ENCODE measurements at places on chromosomes 6 and 20. TPM values are rescaled to one million over a fixed set of nuclear protein-coding genes. Genes with fewer than 3 reads are reported as not detected.

KIFC1 gene
- 15.8 TPM for total RNA-seq

LY6G5C gene
- 1.9 TPM for total RNA-seq

TULP1 gene
- total RNA-seq: not detected

C2 gene
- 15.2 TPM for total RNA-seq

CEP85L gene
- total RNA-seq: 3.2 TPM

POLR1H gene
- 33.2 TPM for total RNA-seq

C6orf141 gene
- 10.4 TPM for total RNA-seq

PREX1 gene
- 7.2 TPM for total RNA-seq

DUSP22 gene
- 20.5 TPM for total RNA-seq

ORC3 gene
- 14.0 TPM for total RNA-seq

KHDC1L gene
- not detected for total RNA-seq

NUS1 gene
- 30.5 TPM for total RNA-seq

SEMG1 gene
- total RNA-seq: 1.0 TPM

CST5 gene
- not detected for total RNA-seq

CDH22 gene
- 0.12 TPM for total RNA-seq

PACRG gene
- not detected for total RNA-seq

SLC4A11 gene
- total RNA-seq: 1.2 TPM

- no peak for DNase-seq
These were observed 1.5 kb downstream of the BTN2A1 start for GRCh38 chr6:26459023-26459810.

GRCh38 chr6:78268591-78269452 lies 598.5 kb upstream of the IRAK1BP1 start:
- DNase-seq: no peak

GRCh38 chr6:144528743-144529425 lies 243.7 kb downstream of the UTRN start:
- no peak for DNase-seq

GRCh38 chr20:62859721-62860120 lies 1.9 kb downstream of the TCFL5 start:
- no peak for DNase-seq

DNA sequence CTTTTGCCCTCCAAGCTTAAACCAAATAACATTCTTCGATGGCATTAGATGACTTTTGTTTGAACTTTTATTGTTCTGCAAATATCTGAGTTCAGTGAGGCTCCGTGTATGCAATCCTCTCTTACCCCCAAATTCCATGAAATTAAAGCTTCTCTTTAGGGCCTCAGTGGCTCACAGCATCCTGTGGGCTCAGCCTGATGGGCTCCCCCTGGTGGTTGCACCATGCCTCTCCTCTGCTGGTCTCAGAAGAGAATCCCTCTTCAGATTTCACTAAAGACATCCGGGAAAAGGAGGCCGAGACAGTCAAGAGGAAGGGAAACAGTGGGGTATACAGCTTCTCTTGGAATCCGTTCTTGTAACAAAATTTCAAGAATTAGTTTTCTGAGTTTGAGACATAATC lies 331.6 kb upstream of the NT5E start:
- DNase-seq: no peak

GRCh38 chr20:16284385-16285100 lies 288.7 kb downstream of the KIF16B start:
- DNase-seq: no peak

- no peak for DNase-seq
These were observed 6.5 kb downstream of the PLEKHG1 start for GRCh38 chr6:150606168-150606591.

- no peak for DNase-seq
These were observed 249.6 kb downstream of the SOD2 start for GRCh38 chr6:159443417-159443920.

- no peak for DNase-seq
These were observed 123.0 kb downstream of the DOK5 start for GRCh38 chr20:54598352-54598751.

GRCh38 chr6:35214869-35215664 lies 1.3 kb downstream of the SCUBE3 start:
- DNase-seq: no peak

DNA sequence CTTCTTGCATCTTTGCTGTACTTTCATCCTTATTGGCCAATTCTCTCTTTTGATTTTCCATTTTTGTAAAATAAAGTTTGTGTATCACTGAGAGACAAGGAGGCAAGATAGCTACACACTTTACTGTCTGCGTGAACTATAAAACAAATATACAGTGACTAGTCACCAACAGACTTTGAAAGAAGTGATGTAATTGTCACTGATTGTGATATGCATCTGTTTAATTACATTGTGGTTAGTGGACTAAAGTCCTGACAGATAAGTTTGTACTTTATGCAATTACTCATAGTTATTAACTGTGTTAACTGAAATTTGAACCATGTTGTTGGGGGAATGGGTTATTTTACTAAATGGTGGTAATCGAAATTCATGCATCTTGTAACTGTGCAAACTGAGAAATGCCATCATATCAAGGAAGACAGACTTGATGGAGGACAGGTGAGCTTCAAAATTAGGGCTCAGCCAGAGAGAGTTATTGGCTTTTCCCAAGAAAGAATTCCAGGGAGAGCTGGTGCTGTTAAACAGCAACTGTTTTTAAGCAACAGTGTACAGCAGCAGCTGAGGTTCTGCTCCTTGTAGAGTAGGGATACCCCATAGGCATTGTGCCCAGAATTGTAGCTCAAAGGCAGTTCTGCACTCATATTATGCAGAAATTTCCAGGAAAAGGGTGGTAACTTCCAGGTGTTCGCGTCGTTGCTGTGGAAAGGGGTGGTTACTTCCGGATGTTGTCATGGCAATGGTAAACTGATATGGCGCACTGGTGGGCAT lies 62.9 kb downstream of the EFHC1 start:
- no peak for DNase-seq

GRCh38 chr20:44747166-44748004 lies 1.7 kb downstream of the KCNK15 start:
- DNase-seq: peak; percentile 84

DNA sequence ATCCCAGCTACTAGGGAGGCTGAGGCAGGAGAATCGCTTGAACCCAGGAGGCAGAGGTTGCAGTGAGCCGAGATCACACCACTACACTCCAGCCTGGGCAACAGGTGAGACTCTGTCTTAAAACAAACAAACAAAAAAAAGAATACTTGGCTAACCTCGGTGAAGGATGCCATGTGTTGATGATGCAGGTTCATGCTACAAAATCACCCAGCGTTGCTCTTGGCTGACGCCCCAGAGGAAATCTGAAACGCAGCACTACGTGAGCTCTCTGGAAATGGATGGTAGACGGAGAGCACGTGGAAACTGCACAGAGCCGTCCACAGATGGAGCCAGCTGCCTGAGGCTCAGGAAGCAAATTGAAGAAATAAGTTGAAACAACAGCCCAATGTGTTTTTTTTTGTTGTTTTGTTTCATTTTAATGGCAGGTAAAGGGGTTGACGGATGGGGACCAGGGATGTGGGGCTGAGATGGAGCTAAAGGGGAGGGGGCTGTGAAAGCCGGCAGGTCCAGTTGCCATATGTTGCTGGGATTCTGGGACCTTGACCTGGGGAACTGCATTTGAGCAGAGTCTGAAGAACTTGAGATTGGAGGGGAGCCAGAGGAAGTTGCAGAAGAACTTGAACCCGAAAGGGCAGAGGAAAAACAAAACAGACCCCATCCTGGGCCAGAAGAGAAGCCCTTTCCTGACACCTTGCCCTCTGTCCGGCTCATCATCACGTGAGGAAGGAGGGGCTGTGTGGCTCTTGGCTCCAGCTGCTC lies 12.8 kb upstream of the MANBAL start:
- peak; percentile 53 for DNase-seq

GRCh38 chr6:161080263-161080970 lies 88.8 kb downstream of the MAP3K4 start:
- DNase-seq: no peak

DNA sequence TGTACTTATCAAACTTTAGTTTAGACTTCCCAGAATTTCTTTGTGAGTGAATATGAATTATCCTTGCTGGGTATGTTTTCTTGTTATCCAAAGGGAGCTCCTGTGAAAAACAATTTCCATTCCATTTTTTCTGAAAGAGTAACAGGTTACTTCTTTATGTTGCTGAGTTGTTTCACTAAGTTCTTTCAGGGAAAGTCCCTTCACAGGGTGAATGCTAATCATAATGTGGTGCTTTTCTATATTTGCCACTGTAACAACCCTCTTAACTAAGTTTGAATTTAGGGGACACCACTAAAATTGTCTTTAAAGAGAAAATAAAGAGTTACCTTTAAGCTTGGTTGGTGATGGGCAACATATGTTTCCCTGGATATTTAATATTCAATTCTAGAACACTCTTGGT lies 79.4 kb downstream of the THEMIS start:
- DNase-seq: no peak

- no peak for DNase-seq
These were observed 61.8 kb downstream of the NFATC2 start for GRCh38 chr20:51480507-51481270.

DNA sequence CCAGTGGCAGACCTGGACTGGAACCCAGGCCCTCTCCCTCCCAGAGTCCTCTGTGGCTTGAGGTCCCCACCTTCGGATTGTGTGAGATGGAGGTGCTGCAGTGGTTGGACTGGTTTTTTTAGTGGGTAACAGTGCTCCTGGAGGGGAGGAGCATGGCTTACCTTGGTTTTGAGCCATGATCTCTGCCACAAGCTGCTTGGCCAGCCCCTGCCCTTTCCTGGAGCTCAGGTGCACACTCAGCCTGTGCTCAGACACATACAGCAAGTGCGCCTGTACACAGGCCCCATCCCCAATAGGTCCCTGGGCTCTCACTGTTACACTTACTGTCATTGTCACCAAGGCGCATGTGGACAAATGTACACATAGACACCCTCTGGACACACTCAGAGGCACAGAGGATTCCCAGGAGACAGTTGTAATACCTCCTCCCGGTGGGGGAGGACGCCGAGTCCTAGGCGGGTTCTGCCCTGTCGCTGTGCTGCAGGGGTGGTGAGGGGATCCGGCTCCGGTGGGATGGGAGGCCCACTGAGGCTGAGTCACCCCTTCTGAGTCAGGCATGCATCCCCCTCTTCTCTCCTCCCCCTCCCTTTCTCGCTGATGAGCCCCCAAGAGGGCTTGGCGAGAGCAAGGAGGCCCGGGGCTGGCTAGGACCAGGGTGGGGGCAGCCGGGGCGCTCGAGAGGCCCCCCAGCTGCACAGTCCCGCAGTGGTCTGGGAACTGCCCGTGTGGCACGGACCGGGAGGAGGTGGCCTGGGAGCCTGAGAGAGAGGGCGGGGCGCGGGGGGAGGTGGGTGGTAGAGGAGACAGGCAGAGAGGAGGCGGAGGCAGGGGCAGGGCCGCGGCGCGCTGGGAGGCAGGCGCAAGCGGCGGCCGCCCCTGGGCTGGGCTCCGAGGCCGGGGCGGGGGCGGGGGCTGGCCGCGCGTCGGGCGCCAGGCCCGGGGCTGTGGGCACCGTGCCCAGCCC lies 522 bp upstream of the EPB41L1 start:
- DNase-seq: peak; percentile 88

DNA sequence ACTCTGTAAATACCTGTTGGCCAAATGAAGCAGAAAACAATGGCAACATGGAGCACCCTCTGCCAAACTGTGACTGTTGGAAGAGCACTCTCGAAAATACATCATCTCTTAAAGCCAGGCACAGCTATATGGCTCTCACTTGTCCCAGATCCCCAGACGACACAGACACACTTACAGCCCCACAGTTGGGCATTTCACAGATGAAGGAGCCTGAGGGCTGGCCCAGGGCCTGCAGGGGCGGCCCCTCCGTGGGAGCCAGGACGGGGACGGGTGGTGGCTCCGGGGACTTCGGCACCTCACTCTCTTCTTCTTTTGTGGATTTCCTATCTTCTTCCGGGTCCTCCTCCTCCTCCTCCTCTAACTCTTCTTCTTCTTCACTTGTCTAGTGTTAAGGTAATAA lies 18.4 kb upstream of the MRPS10 start:
- no peak for DNase-seq

GRCh38 chr20:44196271-44196670 lies 9.3 kb upstream of the JPH2 start:
- DNase-seq: no peak

- no peak for DNase-seq
These were observed 134.4 kb upstream of the HMGCLL1 start for GRCh38 chr6:55713436-55713835.

DNA sequence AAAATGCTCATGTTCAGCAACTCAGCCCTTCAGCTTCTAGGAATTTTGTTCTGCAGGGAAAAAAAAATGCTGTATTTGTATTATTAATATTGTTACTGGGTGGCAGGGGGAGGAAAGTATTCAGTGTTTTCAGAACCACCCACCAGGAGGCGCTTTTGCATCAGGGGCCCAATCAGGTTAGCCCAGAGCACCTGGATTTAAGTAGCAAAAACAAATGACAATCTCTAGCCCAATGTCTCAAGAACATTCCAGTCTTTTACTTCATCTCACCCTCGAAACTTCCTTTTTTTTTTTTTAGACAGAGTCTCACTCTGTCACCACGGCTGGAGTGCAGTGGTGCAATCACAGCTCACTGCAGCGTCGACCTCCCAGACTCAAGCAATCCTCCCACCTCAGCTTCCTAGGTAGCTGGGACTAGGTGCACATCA lies 635 bp upstream of the C20orf203 start:
- peak; percentile 66 for DNase-seq

- no peak for DNase-seq
These were observed 473.0 kb upstream of the SPTLC3 start for GRCh38 chr20:12535770-12536169.

DNA sequence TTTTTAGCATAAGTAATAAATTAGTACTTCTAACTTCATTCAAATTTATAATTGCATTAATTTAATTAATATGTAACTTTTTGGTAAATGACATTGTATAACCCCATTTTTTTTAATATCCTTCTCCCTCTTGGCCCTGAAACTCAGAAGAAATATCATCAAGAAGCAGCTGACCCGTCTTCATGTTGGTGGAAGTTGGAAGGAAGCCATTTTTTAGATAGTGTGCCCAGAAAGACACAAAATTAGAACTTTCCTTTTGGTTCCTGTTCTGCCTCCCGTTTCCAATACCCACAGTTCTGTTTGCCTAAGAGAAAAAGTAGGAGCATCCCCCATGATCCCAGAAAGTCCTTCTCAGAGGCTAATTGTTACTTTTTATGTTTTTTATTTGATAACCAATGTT lies 65.5 kb downstream of the PLCB4 start:
- no peak for DNase-seq

DNA sequence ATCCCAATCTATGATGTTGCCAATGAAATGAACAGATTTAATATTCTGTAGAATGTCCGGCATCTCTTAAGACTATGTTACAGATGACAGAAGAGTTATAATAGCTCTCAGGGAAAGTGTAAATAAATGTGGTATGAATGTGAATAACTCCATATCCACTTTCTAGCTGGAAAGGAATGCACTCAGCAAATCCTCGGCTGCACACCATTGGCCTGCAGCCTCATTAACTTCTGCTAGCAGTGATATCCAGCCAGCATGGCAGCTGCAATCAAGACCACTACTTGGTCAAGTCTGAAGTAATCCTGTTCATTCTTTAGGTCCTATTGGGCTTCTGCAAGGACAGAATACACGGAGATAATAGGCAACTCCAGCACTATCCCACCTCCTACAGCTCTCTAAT lies 17.3 kb upstream of the MICA start:
- no peak for DNase-seq

All from colonic mucosa (tissue), 4 donors.